A549 treated with Mapracorat at 1 μM for 4 hours (cell line): ENCODE measurements at places on chromosomes 5 and 9. TPM values are rescaled to one million over a fixed set of nuclear protein-coding genes. Genes with fewer than 3 reads are reported as not detected.

Gene ANKDD1B
- 0.13 TPM in 1 of 5 replicates, not detected in the others for total RNA-seq

Gene TEK
- 0.05 to 0.16 TPM (median 0.13 TPM) in 5 replicates for total RNA-seq

Gene DOCK8
- 0.24 to 0.59 TPM (median 0.36 TPM) in 5 replicates for total RNA-seq

Gene PKD2L2
- total RNA-seq: 0.07 TPM in 1 of 5 replicates, not detected in the others

Gene PCDHGA6
- total RNA-seq: 0.13 to 0.27 TPM (median 0.21 TPM) in 5 replicates

Gene GNAQ
- total RNA-seq: 13.7 to 16.6 TPM (median 15.3 TPM) in 5 replicates

Gene TRMO
- 11.1 to 13.7 TPM (median 13.3 TPM) in 5 replicates for total RNA-seq

Gene PCDHA11
- 0.04 to 0.08 TPM (median 0.06 TPM) in 4 of 5 replicates, not detected in the other for total RNA-seq

Gene PPP3R2
- not detected in 5 replicates for total RNA-seq

Gene PNPLA7
- 0.59 to 0.87 TPM (median 0.86 TPM) in 5 replicates for total RNA-seq

Gene CNTFR
- 0.13 to 0.15 TPM (median 0.14 TPM) in 3 of 5 replicates, not detected in the others for total RNA-seq

Gene CENPP
- 7.1 to 9.0 TPM (median 7.6 TPM) in 5 replicates for total RNA-seq

Gene OR13C4
- not detected in 5 replicates for total RNA-seq

Gene CSNK1G3
- total RNA-seq: 17.9 to 26.5 TPM (median 23.9 TPM) in 5 replicates

Gene WNT8A
- not detected in 5 replicates for total RNA-seq

Gene EGFLAM
- 0.12 to 0.26 TPM (median 0.22 TPM) in 4 of 5 replicates, not detected in the other for total RNA-seq

Gene PCDHA2
- 0.10 TPM in 1 of 5 replicates, not detected in the others for total RNA-seq

Gene TOR4A
- 17.1 to 29.0 TPM (median 26.7 TPM) in 5 replicates for total RNA-seq

Gene FSD1L
- 3.3 to 4.9 TPM (median 4.1 TPM) in 5 replicates for total RNA-seq

Gene MAMDC4
- 1.6 to 5.3 TPM (median 3.7 TPM) in 5 replicates for total RNA-seq

Gene SLC24A2
- not detected in 5 replicates for total RNA-seq

Gene SPRY4
- 7.6 to 9.5 TPM (median 8.4 TPM) in 5 replicates for total RNA-seq

Gene PDE8B
- total RNA-seq: 1.4 to 1.7 TPM (median 1.7 TPM) in 5 replicates

Gene NXNL2
- 0.66 to 1.0 TPM (median 0.87 TPM) in 5 replicates for total RNA-seq

Gene GRXCR2
- total RNA-seq: not detected in 5 replicates

Gene EDIL3
- 0.13 to 0.38 TPM (median 0.21 TPM) in 5 replicates for total RNA-seq

Gene FXN
- 26.0 to 29.2 TPM (median 26.2 TPM) in 5 replicates for total RNA-seq

Gene CD274
- total RNA-seq: 1.4 to 2.3 TPM (median 1.6 TPM) in 5 replicates

Gene MORN5
- not detected in 5 replicates for total RNA-seq

Gene ABLIM3
- total RNA-seq: 21.7 to 27.2 TPM (median 21.9 TPM) in 5 replicates

Gene MEF2C
- 0.02 TPM in 1 of 5 replicates, not detected in the others for total RNA-seq
